ENCODE measurements at places on chromosomes 4 and X.

DNA sequence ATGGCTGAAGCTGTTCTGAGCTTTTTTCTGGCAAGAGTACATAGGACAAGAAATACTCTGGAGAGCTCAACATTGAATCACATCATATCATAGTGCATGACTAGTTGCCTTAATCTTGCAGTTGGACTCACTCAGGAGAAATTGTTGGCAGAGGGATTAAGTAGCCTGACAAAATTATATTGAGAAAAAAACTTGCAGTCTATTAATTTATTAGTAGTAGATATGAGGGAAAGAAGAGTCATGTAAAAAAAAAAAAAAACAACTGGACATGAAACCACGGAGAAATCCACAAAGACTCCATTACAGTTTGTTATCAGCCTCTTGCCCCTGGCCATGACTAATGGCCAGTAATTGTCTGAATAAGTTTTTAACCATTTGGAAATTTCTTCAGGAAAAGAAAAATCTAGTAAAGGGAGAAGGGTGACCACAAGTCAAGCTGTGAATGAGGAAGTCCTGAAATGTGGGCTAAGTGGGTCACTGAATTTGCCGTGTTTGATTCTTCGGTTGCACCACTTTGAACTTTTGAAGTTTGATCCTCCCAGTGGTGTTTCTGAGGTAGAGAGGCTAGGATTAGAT lies 45.6 kb downstream of the FHL1 start:
- peak; percentile 85 for DNase-seq

DNA sequence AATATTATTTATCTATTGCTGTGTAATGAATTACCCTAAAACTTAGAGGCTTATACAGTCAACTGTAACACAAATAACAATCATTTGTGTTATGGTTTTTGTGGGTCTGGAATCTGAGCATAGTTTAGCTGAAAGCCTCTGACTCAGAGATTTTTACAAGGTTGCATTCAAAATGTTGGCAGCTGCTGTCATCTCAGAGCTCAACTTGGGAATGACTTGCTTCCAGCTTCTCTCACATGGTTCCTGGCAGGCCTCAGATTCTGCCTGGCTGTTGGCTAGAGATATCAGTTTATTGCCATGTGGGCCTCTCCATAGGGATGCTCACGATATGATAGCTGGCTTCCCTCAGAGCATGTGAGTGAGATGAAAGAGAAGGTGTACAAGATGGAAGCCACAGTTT lies 70.2 kb upstream of the BRWD3 start:
- DNase-seq, result no peak

GRCh38 chr4:8393593-8394038 lies 46.9 kb downstream of the ACOX3 start:
- DNase-seq, result peak; percentile 99

DNA sequence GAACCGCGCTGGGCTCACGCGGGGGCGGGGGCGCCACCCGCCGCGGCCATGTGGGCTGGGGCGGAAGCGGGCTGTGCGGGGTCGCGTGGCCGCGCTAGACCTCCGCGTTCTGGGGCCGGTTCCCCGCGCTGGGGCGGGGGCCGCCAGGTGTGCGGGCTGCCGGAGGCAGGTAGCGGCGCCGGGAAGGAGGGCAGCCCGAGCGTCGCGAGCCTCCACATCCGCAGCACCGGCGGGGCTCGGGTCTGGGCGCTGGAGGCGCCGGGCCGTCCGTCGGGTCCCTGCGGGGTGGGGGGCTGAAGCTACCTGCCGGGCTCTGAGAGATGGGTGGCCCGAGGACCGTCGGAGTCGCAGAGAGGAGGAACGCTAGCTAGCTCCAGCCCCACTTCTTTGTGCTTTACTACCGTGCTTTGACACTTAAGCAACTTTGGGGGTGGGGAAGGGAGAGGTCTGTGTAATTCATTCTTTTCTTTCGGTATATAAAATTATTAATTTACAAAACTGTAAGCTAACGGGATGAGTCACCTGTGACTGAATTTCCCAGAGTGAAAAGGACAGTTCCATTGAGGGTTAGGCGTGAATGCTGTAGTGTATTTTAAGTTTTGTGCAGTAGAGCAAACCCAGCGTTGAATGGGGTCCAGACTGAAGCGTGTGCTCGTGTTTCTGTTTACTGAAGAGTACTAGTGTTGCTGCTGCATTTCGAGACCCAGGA lies 689 bp downstream of the METAP1 start:
- DNase-seq, result peak; percentile 25

GRCh38 chr4:42083816-42084215 lies 68.6 kb downstream of the BEND4 start:
- peak; percentile 58 for DNase-seq

DNA sequence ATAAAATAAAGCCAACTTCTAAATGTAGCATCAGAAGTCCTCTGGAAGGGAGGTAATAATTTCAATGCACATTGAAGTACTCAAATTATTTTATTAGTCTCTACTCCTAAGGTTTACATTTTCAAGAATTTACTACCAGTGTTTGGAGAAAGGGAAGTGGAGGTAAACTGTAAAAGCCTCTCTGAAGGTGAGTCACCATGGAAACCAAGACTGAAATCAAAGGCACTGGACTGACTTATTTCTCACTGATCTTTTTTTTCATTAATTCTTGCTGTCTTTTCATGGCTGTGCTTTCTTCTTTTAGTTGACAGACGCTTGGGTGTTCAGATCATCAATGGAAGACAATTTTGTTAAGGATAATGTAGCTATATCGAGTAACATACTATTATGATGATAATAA lies 9.7 kb downstream of the SLC39A8 start:
- no peak for DNase-seq
